ENCODE measurements at places on chromosomes 13 and 19.
A peak's percentile ranks its signal among the peaks of the same experiment; 100 is the strongest.

GRCh38 chr13:32045982-32046785 lies 14.6 kb downstream of the FRY start:
- no peak for DNase-seq

DNA sequence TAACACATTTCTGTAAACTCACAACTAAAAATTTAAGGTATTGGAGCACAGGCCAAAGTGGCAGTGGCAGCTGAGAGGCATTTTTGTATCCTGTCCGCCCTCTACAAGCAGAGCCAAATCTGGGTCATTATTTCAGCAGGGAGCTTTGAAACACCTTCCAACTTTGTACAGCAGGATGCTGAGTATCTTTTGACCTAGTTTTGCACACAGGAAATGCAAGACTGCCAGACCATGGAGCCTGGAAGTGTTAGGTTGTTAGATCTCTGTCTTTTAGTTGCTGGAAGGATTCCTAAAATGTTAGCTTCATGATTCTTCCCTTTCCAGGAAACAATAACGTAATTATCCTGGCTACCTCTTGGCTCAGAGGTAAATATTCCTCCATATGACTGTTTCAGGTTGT lies 148.6 kb upstream of the ATXN8OS start:
- DNase-seq = no peak

DNA sequence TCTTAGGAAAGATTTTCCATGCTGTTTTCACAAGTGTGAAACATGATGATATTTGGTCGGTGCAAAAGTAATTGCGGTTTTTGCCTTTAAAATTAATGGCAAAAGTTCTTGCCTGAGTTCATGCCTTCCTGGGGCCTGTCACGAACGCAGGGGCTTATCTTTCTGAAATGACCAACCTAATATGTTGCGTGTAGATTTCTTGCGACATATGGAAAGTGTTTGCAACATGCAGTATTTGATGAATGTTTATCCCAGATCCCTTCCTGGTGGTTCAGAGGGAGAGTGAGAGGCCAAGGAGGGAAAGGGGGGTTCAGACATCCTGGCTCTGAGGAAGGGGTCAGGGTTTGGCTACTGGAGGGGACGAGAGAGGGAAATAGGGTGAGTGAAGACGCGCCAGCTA lies 72.0 kb downstream of the TEX29 start:
- no peak for DNase-seq

DNA sequence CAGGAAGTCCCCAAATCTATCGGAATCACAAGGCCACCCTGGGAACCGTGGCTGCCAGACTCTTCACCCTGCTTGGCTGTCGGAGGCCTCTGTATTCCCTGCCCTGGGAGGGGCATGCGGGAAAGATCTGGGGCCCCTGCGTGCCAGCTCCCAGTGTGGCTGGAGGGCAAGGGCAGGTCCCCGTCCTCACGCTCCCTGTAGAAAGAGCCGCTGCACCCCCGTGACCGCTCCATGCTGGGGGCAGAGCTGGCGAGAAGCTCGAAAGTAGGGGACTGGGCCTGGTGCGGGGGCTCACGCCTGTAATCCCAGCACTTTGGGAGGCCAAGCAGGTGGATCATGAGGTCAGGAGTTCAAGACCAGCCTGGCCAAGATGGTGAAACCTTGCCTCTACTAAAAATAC lies 208.4 kb upstream of the SOX1 start:
- DNase-seq = no peak

- no peak for DNase-seq
Observed at GRCh38 chr19:3508771-3509535, 2.8 kb downstream of the FZR1 start.

DNA sequence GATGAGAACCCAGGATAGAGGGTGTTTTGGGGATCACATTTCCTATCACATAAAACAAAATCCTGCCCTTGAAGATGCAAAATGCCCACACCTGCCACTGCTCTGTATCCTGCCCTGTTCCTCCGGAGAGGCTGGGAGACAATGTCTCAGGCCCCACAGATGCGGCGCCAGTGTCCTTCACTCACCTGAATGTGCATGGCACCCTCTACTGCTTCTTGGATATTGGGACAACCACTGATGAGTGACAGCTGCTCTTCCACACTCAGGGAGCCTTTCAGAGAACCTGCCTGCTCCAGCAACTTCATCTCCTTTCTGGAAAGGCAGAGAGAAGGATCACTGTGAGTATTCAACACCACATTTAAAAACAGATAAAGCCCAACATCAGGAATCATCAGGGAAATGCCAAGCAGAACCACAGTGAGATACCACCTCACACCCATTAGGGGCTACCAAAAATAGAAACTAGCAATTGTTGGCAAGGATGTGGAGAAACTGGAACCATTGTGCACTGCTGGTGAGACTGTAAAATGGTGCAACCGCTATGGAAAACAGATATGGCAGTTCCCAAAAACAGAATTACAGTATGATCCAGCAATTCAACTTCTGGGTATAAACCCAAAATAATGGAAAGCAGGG lies 36.4 kb downstream of the CRYL1 start:
- DNase-seq = peak; percentile 30

Data from stimulated activated CD4-positive, alpha-beta T cell treated with anti-CD3 and anti-CD28 coated beads, Interleukin-1b, Interleukin-23, amount 100 ng/mL, for 1 hour (primary cell).